ENCODE measurements at places on chromosomes 3 and 15. TPM values are rescaled to one million over a fixed set of nuclear protein-coding genes. Genes with fewer than 3 reads are reported as not detected.

TJP1 gene
- 138 TPM for total RNA-seq

NANOGP8 gene
- total RNA-seq: not detected

HIGD2B gene
- not detected for total RNA-seq

ISG20 gene
- 3.9 TPM for total RNA-seq

HACD3 gene
- total RNA-seq: 9.6 TPM

CORO2B gene
- 2.7 TPM for total RNA-seq

FBXO45 gene
- 6.4 TPM for total RNA-seq

ACTC1 gene
- 11,631 TPM for total RNA-seq

ASB14 gene
- total RNA-seq: 5.8 TPM

UBAP1L gene
- total RNA-seq: 2.4 TPM

SMCO1 gene
- 28.7 TPM for total RNA-seq

RHCG gene
- 2.0 TPM for total RNA-seq

GOLGA8S gene
- total RNA-seq: 1.1 TPM

A4GNT gene
- total RNA-seq: not detected

CCDC54 gene
- total RNA-seq: not detected

GRAMD2A gene
- not detected for total RNA-seq

KCNMB3 gene
- total RNA-seq: 1.9 TPM

TOPBP1 gene
- total RNA-seq: 11.0 TPM

ERC2 gene
- 6.2 TPM for total RNA-seq

CA12 gene
- total RNA-seq: 0.11 TPM

TMEM266 gene
- not detected for total RNA-seq

KNL1 gene
- 0.43 TPM for total RNA-seq

MBNL1 gene
- 178 TPM for total RNA-seq

NMNAT3 gene
- total RNA-seq: 9.7 TPM

KLHL40 gene
- 0.57 TPM for total RNA-seq

AGBL1 gene
- 0.19 TPM for total RNA-seq

CCNB2 gene
- 0.40 TPM for total RNA-seq

TM4SF18 gene
- 4.1 TPM for total RNA-seq

AP3B2 gene
- 0.22 TPM for total RNA-seq

GOLGA8K gene
- total RNA-seq: 0.83 TPM

ZBED2 gene
- not detected for total RNA-seq

POLQ gene
- 0.97 TPM for total RNA-seq

CFAP100 gene
- not detected for total RNA-seq

TMEM108 gene
- 1.3 TPM for total RNA-seq

GPR27 gene
- 8.3 TPM for total RNA-seq

DAPK2 gene
- total RNA-seq: 31.8 TPM

RASL12 gene
- total RNA-seq: 11.5 TPM

ATP13A4 gene
- total RNA-seq: not detected
